NCI-H187 (cell line): ENCODE measurements at places on chromosomes 12 and 14.
A peak's percentile ranks its signal among the peaks of the same experiment; 100 is the strongest.

GRCh38 chr12:51070004-51070403 lies 13.4 kb downstream of the CSRNP2 start:
- no peak for DNase-seq

DNA sequence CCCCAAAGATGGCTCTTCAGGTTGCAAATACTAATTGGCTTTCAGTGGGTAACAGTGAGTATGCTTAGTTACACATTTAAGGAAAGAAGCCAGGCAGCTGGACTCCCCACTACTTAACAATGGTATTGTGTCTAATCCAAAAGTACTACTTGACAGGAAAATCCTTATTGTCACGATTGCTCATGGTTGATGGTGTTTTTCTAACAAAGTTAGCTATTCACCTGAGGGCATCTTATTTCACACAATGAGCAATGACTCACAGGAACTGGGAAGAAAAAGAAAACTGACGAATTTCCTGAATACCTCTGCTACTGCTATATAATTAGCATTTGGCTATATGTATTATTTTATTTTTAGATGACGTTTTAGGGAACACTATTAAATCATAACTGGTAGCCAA lies 33.4 kb upstream of the ALG10 start:
- no peak for DNase-seq

- no peak for DNase-seq
These were observed 334.8 kb upstream of the RGS6 start for GRCh38 chr14:71597287-71597920.

DNA sequence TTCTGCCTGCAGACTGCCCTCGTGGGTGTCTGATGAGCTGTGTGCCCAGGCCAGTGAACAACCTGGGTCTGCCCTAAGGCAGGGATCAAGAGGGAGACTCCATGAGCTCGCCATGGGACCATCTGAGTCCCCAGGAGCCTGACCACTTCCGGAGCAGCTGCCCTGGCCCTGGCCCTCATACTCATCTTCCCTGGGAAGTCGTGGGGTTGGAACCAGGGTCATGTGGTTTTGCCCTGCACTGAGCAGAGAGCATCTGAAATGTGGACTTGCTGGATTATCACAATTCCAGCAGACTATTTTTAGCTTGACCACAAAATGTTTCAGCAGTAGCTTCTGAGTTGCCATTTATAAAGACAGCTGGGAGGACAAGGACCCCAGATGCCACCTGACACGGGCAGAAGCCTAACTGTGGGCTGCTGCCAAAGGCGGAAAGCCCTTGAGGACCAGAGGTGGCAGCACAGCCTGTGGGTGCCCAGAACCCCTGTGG lies 6.7 kb downstream of the BTBD6 start:
- no peak for DNase-seq

GRCh38 chr12:77893918-77894317 lies 63.2 kb downstream of the NAV3 start:
- no peak for DNase-seq

DNA sequence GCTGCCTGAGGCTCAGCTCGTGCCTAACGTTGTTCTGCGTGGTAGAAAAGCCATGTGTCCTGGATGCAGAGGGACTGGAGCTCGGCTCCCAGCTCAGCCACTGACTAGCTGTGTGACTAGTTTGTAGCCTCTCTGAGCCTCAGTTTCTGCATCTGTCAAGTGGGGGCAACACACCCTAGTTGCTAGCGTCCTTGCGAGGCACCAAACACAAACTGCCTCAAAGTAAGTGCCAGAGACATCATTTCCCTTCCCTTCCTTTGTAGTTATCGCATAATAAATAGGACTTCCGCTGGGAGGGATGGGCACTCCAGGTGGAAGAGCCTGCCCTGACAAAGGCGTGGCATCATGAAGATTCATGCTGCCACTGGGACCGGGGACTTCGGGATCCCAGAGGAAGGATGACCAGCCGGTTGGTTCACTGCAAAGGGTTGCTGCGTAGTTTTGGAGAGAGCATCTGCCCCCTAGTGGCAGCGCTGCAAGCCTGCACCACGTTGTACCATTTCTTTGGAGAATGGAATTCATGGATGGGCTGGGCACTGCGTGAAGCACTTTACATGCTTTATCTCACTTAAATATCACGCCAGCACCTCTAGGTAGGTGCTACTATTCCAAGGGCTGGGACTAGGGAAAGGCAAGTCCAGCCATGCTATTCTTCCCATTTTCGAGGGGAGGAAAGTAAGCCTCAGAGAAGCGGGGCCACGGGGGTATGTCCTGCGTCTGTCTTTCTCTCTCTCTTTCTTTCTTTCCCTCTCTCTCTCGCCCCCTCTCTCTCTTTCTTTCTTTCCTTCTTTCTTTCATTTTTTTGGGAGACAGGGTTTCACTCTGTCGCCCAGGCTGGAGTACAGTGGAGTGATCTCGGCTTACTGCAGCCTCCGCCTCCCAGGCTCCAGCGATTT lies 4.6 kb downstream of the CCDC197 start:
- peak; percentile 21 for DNase-seq

DNA sequence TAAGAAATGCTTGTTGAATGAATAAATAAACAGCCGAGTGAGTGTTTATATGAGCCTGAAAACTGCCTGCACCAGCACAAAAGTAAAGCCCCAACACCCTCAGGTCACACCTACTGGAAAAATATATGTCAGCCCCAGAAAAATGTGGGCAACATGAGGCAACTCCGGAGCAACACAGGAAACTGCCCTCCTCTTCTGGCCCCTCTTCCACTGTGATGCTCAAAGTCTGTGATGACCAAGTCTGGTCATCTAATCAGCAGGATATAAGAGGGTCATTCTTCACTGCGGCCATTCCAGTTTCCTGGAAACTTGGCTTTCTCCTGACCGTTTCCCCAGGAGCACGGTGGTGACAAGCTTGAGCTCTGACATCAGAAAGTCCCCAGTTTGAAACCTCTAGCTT lies 159.6 kb upstream of the PZP start:
- no peak for DNase-seq

DNA sequence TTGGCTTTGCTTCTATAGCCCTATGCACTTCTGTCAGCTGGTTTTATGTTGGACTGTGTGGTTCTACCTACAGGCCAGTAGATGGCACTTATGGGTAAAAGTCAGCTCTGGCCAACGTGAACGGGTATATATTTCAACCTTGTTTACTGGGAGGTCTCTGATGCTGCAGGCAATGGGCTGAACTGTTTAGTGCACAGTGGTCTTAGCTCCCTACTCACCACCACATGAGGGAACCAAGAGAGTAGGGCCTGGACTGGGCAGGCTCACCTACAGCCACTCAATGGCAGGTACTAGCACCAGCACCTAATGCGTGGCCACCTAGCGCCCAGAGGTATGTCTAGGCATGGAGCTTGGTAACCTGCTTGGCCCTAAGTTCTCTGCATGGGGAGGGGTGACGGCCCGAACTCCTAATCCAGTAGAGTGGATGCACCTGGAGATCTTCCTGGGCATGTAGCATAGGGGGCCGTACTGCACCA lies 481.8 kb downstream of the TMEM117 start:
- peak; percentile 58 for DNase-seq

- no peak for DNase-seq
These were observed 142.8 kb upstream of the FLRT2 start for GRCh38 chr14:85387181-85387580.

- no peak for DNase-seq
These were observed 53.0 kb downstream of the SSH1 start for GRCh38 chr12:108804271-108804953.
